ENCODE measurements at places on chromosomes 3 and 15.

- DNase-seq, result no peak
Measured at GRCh38 chr3:126731044-126731443, 27.0 kb downstream of the CHCHD6 start.

GRCh38 chr3:128343287-128344051, 123.2 kb downstream of the DNAJB8 start:
- DNase-seq, result no peak

- DNase-seq, result no peak
Measured at GRCh38 chr3:197292083-197292646, 6.2 kb downstream of the DLG1 start.

DNA sequence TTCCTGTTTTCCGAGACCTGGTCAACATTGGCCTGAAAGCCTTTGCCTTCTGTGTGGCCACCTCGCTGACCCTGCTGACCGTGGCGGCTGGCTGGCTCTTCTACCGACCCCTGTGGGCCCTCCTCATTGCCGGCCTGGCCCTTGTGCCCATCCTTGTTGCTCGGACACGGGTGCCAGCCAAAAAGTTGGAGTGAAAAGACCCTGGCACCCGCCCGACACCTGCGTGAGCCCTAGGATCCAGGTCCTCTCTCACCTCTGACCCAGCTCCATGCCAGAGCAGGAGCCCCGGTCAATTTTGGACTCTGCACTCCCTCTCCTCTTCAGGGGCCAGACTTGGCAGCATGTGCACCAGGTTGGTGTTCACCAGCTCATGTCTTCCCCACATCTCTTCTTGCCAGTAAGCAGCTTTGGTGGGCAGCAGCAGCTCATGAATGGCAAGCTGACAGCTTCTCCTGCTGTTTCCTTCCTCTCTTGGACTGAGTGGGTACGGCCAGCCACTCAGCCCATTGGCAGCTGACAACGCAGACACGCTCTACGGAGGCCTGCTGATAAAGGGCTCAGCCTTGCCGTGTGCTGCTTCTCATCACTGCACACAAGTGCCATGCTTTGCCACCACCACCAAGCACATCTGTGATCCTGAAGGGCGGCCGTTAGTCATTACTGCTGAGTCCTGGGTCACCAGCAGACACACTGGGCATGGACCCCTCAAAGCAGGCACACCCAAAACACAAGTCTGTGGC, 16.9 kb downstream of the TMEM43 start:
- no peak for DNase-seq

DNA sequence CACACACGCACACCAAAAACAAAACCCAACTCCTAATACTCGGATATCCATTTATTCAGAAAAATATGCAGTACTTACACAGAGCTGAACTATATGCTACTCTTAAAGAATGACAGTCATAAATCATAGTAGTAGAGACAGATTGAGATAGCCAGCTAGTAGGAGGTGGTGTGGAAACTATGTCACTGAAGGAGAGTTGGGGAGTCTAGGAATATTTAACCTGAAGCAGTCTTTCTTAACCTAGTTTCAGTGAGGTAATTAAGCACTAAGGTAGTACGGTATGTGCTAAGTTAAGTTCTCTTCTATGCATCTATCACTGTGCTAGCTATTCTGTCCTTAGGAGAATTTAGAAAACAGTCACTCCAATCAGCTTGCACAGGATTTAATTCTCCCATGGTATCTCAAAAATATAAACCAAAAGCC, 54.2 kb downstream of the ANKRD28 start:
- no peak for DNase-seq

- DNase-seq, result no peak
Measured at GRCh38 chr3:123815981-123816380, 68.2 kb downstream of the MYLK start.

- DNase-seq, result no peak
Measured at GRCh38 chr3:169477790-169478189, 185.7 kb downstream of the MECOM start.

GRCh38 chr15:41928637-41929620, 35.1 kb upstream of the SPTBN5 start:
- no peak for DNase-seq

Data from uterus (tissue), 4 donors.